ENCODE measurements at places on chromosomes 2 and 18.

DNA sequence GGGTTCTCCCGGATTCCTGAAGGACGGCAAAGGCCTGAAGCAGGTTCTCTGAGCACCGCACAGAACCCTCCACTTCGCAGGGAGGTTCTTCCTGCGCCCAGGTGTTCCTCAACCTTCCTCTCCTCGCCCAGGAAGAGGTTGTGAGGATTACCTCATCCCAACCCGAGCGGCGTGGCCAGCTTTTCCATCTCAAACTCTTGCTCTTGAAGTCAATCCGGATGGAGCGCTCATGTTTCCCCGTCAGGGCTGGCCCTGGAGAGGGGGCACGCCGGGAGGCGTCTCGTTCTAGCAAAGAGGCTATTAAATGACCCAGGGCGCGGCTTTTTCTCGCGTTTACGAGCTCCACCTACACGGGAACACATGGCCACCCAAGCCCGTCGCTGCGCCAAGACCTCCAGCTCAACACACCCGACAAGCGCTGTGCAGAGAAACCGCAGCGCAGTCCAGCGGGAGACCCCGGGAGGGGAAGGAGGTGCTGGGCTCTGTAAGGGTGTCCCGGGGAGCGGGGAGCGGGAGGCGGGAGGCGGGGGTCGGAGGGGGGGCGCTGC lies 540 bp upstream of the RAB10 start:
- ATAC-seq = peak; percentile 72

- ATAC-seq = no peak
Observed at GRCh38 chr18:8611916-8612576, 2.8 kb downstream of the RAB12 start.

- ATAC-seq = no peak
Observed at GRCh38 chr2:641164-641871, 35.9 kb downstream of the TMEM18 start.

DNA sequence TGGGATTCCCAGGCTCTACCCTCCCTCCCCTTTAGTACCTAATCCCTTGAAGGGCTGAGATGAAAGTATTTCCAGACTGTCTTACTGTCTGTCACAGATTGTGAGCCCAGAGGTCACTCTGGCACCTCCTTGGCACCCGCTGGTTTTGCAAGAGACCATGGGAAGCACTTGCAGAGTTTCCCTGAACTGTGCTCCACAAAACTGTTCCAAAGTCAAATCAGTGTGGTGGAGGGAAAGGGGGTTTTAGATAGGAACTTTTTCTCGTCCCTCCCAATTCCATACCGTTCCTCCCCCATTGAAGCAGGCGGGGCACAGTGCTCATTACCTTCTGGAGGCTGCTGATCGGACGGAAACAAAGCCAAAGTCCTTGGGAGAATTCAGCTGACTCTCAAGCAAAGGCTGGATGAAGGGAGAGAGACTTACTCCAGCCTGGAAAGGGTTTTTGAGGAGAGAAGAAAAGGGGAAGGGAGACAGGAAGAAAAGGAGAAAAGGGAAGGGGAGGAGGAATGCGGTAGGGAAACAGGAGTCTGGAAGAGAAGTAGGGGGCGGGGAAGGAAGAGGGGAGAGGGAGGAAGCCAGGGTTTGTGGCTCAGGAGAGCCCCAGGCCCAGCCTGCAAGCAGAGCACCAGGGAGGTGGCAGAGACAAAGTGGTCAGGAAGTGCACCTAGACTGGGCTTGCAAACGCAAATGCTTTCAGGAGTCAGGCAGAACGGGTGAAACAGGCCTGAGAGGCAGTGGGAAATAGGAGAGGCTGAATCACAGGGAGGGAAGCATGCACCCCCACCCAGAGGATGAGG lies 88.4 kb upstream of the SP3 start:
- no peak for ATAC-seq

DNA sequence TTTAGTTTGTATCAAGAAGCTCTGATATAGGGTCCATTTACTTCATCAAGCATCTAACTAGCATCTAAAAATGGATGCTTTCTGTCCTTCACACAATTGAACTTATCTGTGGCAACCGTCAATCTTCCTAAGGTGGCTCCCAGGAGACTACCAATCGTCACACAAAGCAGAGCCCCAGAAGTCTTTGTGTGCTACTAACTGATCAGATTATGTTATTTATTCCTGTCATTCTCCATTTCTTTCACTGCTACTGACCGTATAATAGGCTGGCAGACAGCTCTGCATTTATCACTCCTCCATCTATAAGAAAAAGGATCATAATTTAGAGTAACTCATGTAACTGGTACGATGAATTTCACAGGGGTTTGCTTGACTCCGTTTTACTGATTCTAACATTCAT lies 585.0 kb upstream of the NXPH2 start:
- no peak for ATAC-seq

GRCh38 chr18:49169037-49169521 lies 218.3 kb upstream of the SMAD7 start:
- no peak for ATAC-seq

GRCh38 chr2:36163520-36164254 lies 191.9 kb upstream of the CRIM1 start:
- ATAC-seq = no peak

GRCh38 chr18:40159141-40160017 lies 1795.7 kb upstream of the PIK3C3 start:
- ATAC-seq = 0 out of 3 replicates have a peak, but pooled peaks have one; percentile 33

DNA sequence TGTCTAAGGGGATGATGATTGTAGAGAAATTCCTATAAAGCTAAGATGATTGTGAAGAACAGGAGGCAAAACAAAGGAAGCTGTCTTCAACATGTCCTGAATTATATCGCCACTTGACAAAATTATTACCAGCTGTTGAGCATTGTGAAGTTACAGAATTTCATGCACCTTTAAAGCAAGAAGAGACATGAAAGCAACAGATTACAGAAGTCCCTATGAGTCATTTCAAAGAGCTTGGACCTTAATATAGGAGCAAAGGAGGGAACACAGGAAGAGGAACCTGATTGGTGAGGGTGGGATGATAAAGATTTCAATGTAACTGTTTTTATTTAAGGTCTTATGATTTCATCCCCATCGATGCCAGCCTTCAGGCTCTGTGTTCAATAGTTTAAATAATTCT lies 526.9 kb upstream of the HNMT start:
- no peak for ATAC-seq

DNA sequence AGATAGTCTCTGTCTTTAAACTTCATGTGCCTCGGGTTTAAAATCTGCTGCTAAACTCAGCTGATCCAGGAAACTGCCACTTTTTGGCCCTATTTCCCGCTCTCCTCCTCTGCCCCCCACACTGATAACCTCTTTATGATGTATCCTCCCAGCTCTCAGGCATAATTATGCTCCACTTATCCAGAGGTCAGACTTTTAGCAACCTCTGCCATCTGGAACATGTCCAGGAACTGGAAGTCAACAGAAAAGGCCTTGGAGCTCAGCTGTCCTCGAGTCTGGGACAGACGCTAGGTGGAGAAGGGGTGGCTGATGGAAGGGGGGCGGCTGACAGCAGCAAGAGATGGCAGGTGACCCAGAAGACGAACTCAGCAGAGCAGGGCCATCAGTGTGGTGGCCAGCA lies 41.2 kb downstream of the ASAP2 start:
- no peak for ATAC-seq

GRCh38 chr2:9998916-9999654 lies 44.3 kb upstream of the KLF11 start:
- ATAC-seq = no peak

GRCh38 chr2:27006602-27007415 lies 26.0 kb upstream of the TMEM214 start:
- no peak for ATAC-seq

- peak; percentile 92 for ATAC-seq
Observed at GRCh38 chr2:166239548-166239947, 111.7 kb upstream of the SCN1A start.

GRCh38 chr2:191895195-191895594 lies 48.3 kb upstream of the CAVIN2 start:
- ATAC-seq = peak; percentile 58

DNA sequence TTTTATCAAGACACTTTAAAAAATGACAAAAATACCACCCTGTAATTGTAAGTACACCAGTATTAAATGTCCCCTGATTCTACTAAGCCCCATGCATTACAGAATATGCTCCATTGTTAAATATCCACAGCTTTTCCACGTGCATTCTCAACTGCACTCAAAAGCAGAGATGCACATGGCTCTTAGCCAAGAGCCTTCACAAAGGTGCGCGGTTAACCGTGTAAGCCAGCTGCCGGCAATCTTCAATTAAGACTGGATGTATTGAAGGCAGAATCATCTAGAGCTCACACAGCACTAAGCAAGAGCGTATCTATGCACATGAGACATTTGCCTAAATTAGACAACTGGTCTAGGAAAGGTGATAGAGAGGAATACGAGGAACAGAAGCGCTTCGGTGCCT lies 278.3 kb downstream of the NAPG start:
- ATAC-seq = no peak

DNA sequence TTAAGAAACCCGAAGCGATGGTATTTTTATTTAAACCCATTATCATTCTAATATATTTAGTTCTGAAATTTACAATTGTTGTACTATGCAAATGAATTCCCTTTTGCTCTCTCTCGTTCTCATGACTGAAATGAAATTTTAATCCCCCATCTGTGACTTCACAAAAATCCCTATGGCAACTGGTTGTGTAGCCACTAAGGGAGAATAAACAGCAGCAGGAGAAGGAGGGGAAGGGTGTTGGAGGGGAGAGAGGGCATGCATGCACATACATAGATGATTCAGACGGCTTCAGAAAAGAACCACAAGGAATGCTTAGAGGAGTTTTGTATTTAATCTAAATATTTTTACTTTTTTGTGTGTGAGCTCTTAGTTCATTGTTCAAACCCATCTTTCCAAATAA lies 36.8 kb downstream of the CPS1 start:
- no peak for ATAC-seq

DNA sequence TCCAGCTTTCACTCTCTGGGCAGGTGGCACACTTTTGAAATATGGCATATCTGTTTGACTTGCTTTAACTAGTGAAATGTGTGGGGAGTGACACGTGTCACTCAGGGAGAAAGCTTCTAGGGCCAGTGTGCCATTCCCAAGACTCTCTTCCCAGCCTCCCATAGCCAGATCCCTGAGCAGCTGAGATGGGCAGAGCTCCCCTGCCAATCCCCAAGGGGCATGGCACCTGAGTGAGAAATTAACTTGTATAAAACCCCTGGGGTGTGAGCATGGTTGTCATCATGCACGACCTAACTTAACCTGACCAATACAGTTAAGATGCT lies 39.0 kb upstream of the MARCO start:
- ATAC-seq = no peak

GRCh38 chr2:170932166-170932565 lies 3.1 kb downstream of the GORASP2 start:
- no peak for ATAC-seq

GRCh38 chr2:135512099-135512498 lies 18.9 kb downstream of the ZRANB3 start:
- ATAC-seq = no peak

GRCh38 chr2:47640356-47640755 lies 142.6 kb upstream of the MSH6 start:
- ATAC-seq = no peak

DNA sequence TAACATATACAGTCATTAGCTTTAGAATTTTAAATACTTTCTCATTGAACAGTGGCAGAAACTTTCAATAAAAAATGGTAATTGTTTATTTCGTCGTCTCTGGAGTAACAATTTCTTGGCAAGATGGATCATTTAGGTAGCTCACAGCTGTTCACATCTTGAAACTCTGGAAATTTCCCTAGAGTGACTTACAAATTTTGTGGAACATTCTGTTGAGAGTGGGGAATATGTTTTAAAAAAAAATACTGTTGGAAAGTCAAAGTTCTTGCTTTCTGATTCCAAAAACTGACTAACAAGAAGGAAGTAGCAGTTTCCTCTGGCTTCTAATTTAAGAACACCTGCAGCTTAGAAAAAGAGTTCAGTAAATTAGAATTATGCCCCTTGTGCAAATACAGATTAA lies 11.2 kb upstream of the CALCRL start:
- no peak for ATAC-seq

DNA sequence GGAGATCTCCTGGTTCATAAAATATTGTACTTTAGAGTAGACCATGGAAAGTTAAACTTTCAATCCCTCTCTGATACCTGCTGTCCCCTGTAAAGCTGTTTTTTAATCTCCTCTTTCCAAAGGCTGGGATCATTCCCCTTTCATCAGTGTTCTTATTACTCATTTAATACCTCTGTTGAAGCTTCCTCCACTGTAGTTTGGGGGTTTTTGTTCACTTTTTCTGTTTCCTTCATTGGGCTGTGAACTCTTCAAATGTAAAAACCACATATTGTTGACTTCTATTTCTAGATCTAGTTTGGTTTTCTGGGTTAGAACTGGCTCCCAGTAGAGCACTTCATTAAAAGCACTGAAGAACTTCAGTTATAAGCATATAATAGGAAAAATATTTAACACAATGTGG lies 598.1 kb downstream of the RNF144A start:
- ATAC-seq = no peak

DNA sequence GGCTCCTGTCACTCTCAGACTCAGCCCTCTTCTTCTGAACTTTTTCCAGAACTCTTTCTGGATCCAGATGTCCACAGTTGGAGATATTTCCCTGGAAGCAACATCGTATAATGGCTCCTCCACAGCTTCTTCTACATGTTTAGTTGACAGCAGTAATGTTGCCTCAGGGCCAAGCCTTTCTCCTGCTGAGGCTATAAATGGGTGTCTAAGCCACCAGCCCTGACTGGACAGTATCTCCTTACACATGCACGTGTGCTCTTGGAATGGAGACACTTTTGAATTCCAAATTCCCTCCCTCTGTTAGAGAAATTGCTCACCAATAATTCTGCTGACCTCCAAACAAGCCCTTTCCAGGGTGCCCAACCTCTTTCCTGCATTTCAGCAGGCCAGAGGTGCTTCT lies 156.2 kb upstream of the PIK3C3 start:
- no peak for ATAC-seq

GRCh38 chr2:239803766-239804115 lies 221.4 kb downstream of the NDUFA10 start:
- no peak for ATAC-seq

GRCh38 chr2:238228700-238229099 lies 11.1 kb downstream of the HES6 start:
- peak; percentile 89 for ATAC-seq

- ATAC-seq = no peak
Observed at GRCh38 chr18:44848644-44849335, 168.1 kb downstream of the SETBP1 start.

- peak; percentile 97 for ATAC-seq
Observed at GRCh38 chr18:13375302-13376255, 157.0 kb downstream of the LDLRAD4 start.

GRCh38 chr2:163729636-163730273 lies 6.1 kb downstream of the FIGN start:
- no peak for ATAC-seq

DNA sequence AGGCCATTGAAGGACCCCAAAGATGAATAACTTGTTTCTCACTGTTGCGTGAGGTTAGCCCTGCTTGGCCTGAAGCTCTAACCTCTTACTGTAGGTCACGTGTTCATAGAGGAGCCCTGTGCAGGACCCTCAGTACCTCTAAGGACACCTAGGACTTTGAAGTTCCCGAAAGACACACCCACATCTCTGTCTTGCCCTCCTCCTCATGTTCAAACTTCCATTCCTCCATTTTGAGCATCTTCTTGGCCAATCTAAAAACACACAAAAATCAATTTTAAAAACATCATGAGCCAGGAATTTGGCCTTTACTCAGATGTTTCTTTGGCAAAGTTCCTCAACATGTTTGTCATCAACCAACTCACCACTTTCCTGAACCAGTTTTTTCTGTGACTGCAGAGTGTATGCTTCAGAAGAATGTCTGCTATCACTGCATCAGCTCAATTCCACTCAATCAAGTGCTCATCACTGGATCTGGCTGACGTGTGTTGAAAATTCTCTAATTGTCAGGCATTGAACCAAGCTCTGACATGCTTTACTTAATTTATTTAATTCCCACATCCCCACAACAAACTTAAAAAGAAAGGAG lies 101.6 kb downstream of the AP1S3 start:
- ATAC-seq = peak; percentile 92

- ATAC-seq = no peak
Observed at GRCh38 chr2:198456418-198456817, 652.0 kb downstream of the PLCL1 start.

All from SK-N-SH treated with all-trans-retinoic acid at 6 μM for 48 hours (cell line).